CD8-positive, alpha-beta memory T cell (primary cell): ENCODE measurements at places on chromosomes 1 and 21. TPM values are rescaled to one million over a fixed set of nuclear protein-coding genes. Genes with fewer than 3 reads are reported as not detected.

The S100A8 gene
- total RNA-seq, result not detected

- no peak for DNase-seq
These were observed 114.6 kb upstream of the DUSP10 start for GRCh38 chr1:221856228-221857093.

GRCh38 chr21:45244799-45245340 lies 42.8 kb downstream of the POFUT2 start:
- no peak for DNase-seq

DNA sequence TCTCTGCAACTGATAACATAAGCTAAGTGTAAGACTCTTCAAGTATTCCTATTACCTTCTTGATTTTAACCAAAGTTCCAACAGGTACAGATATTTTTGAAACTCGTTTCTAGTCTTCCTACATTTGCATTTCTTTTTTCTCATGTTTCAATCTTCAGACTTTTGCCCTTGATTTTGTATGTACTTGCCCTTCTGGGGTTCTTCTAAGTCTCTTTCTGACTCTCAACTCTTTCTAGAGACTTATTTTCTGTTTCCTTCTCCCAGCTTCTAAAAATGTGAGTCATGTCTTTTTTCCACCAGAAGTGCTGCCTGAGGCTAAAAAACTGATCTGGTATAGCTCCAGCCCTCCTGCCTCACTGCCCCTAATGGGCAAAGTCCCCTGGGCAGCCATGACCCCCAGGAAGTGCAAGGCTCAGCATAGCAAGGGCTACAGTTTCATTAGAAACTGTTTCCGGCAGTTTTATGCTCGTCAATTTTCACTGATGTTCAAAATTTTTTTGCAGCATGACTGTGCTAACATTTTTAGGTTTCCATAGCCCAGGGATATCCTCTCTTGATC lies 265.9 kb downstream of the SEC16B start:
- DNase-seq, result no peak

GRCh38 chr1:232943679-232944252 lies 6.6 kb upstream of the NTPCR start:
- no peak for DNase-seq

DNA sequence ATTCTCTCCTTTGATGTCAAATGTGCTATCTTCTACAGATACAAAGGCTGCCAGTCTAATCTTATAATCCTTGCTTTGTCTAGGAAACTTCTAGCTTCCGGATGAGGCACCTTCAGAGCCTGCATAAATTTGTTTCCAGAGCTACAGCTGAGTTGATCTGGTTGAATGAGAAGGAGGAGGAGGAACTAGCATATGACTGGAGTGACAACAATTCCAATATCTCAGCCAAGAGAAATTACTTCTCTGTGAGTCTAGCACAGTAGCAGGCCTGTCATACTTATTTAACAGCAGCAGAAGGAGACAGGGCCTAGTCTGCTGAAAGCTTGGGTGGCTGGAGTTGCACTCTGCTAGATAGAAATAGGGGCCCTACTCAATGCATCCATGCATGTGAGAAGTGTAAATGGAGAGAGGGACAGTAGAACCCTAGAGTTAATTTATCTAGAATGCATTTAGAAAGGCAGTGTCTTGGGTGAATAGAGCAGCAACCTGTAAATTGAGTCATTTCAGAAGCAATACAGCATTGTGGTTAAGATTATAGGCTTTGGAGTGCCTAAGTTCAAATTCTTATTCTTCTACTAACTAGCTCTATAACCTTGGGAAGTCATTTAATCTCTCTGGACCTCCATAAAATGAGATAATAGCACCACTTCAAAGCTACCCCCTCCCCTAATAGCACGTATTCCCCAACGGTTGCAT lies 89.0 kb downstream of the MACF1 start:
- no peak for DNase-seq

The CLCA2 gene
- total RNA-seq, result not detected

- no peak for DNase-seq
These were observed 29.5 kb downstream of the VAMP4 start for GRCh38 chr1:171712341-171712740.

DNA sequence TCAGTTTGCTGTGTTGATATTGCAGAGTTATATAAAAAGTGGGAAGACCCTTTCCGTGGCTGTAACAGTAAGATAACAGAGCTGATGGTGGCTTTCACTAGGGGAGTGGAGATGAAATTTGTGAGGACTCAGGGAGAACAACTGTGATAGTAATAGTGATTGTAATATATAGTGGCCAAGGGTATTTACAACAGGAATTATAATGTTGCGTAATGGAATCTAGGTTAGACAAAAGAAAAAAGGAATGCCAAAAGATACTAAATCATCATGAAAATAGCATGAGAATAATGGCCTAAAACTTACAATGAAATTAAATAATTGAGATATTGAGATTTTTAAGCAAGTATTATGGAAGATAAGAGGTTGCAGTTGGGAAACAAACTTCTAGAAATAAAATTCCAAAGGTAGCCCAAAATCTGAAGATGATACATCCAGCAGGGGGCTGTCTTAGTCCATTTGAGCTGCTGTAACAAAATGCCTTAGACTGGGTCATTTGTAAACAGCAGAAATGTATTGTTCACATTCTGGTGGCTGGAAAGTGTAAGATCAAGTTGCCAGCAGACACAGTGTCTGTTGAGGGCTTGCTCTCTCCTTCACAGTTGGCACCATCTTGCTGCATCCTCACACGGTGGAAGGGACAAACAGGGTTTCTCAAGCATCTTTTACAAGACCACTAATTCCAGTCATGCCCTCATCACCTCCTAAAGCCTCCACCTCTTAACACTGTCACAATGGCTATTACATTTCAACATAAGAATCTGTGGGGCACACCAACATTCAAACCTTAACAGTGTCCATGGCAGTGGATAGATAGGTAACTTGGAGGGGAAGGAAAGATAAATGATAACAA lies 711.2 kb downstream of the MRPL39 start:
- DNase-seq, result no peak

The UBE2U gene
- not detected for total RNA-seq

- DNase-seq, result no peak
These were observed 85.2 kb downstream of the ARHGEF10L start for GRCh38 chr1:17624611-17625233.

DNA sequence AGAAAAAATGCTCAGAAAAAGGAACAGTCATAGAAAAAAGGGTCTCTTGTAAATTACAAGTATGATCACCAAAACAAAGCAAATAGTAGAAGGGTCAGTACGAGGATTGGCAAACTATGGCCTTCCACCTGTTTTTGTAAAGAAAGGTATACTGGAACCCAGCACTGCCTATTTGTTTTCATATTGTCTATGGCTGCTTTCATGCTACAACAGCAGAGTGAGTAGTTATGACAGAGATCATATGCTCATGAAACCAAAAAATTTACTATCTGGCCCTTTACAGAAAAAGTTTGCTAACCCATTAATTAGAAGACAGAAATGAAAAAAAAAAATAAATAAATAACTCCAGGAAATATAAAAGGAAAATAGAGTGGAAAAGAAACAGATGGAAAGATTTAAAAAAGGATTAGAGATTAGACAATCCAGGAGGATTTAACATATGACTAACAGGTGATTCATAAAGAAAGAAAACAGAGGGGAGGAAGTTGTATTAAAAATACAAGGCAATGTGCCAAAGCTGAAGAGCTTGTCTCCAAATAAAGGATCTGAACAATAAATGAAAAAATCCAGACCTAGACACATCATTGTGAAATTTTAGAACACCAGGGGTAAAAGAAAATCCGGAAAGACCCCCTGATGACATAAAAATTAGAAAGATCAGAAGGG lies 108.5 kb upstream of the SERTAD4 start:
- DNase-seq, result no peak

The KCNK2 gene
- total RNA-seq, result not detected

DNA sequence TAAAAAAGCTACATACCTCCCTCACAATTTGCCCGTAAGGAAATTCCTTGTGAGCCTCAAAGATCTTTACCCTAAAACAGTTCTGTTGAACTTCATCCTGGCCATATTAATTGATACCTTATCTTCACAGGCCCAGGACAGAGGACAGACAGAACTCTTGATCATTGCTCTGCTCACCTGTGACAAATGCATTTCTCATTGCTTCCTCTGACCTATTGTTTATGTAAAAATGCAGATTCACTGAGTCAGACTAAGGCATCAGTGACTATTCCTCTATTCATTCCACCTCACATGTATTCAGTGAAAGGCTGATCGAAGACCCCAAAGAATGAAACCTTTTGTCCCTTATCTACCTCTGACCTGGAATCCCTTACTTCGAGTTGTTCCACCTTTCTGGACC lies 61.0 kb downstream of the BACH1 start:
- DNase-seq, result no peak

DNA sequence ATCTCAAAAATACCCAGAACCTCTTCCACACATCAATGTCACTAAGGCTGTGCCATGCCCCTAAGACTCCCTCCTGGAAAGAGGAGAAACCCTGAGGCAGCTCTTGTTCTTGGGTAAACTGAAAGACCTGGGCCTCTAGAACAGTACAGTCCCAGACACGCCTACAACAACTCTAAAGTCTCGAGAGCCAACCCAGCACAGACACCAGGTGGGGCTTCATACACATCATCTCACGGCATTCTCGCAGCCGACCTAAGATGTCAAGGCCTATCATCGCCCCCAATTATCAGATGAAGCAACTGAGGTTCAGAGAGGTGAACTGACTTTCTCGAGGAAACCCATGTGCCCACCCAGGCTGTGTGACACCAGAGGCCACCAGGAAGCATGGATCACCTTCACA lies 70.6 kb downstream of the MRPL37 start:
- DNase-seq, result no peak

DNA sequence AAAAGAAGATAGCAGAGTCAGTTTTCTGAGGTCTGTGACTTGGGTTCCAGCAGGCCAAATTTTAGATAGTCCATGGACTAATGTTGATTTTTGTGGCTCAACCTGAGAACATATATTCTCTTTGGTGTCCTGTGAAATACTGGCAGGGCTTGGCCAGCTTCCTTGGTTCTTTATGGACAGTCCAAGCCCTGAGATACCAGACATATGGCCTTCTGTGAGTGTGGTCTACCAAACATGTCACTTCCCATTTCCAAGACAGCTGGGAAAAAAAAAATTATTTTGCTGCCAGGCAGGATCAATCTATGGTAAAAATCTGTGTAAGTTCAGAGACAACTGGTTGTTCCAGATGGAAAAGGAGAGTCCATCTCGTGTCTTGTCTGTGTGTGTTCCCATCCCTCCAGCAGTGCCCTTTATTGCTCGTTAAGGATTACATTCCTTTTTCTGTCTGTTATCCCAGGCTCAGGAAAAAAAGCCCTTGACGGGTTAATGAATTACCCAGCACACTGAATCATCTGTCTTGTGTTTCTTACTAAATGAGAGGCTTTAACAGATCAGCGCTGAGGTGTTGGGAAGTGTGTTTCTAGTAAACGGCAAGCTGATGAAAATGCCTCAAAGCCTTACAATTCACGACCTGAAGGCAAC lies 33.4 kb upstream of the XPR1 start:
- DNase-seq, result no peak
